Umbilical cord (tissue), 2 donors: ENCODE measurements at places on chromosomes 12 and 14. TPM values are rescaled to one million over a fixed set of nuclear protein-coding genes. Genes with fewer than 3 reads are reported as not detected.

PLXNC1 gene
- total RNA-seq = 12.3 TPM

DNA sequence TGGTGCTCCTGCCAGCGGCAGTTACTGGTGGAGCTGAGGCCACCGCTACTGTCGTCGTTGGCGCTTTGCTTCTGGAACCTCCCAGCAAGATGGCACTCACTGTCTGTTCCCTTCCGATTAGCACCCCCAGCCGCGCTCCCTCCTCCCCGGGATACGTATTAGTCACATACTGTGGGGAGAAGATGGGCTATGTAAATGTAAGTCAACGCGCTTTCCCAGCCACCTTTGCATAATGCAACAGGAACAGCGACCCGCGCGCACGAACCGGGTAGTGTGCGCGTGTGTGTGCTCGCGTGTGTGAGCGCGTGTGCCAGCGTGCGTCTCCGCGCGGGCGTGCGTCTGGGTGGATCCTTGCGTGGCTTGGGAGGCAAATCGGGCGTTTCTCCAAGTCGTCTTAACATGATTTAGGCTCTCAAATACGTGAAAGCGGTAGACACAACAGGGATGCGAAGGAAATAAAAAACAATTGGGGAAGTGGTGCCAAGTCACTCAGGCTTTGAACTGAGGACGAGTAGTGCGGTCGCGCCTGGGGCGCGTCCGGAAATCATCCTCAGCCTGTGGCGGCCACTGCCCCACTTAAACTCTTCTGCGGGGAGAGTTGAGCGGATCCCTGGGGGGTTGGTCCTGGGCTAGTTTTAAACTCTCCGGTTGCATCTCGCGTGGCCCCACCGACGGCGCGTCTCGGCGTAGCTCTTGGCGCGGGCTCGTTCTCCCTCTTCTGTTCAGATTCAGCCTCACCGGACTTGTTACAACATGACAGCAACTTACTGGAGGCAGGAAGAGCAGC, 1.8 kb downstream of the FLRT2 start:
- DNase-seq = peak; percentile 89

ABHD12B gene
- total RNA-seq = 5.1 TPM

GRCh38 chr14:92649934-92650545, 98.4 kb downstream of the LGMN start:
- DNase-seq = peak; percentile 26

- peak; percentile 49 for DNase-seq
Measured at GRCh38 chr12:44875954-44876543, at the start of gene NELL2. Gene NELL2 (minus strand): TSS chr12:44876315. CDS start chr12:44875869, 446 bp downstream.

DNA sequence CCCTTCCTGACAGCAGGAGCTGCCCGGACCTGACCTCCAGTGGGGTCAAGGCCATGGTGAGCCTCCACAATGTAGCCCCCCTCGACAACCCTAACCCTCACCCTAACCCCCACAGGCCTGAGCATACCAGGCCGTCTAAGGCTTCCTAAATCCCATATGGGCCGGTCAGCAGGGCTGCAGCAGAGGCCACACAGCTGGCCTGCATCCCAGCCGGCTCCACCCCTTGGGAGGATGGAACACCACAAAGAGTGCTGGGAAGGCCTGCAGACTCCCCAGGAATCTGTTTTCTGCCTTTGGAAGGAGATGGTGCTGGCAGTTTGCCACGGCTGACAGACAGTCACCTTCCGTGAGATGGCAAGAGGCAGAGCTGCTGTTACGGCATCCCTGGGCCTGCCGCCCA, 2.8 kb downstream of the TMEM179 start:
- peak; percentile 91 for DNase-seq
